ENCODE measurements at places on chromosomes 7 and 10. TPM values are rescaled to one million over a fixed set of nuclear protein-coding genes. Genes with fewer than 3 reads are reported as not detected.
A peak's percentile ranks its signal among the peaks of the same experiment; 100 is the strongest.

CPN1 gene
- not detected for total RNA-seq

NUTM2B gene
- 0.56 TPM for total RNA-seq

DNA sequence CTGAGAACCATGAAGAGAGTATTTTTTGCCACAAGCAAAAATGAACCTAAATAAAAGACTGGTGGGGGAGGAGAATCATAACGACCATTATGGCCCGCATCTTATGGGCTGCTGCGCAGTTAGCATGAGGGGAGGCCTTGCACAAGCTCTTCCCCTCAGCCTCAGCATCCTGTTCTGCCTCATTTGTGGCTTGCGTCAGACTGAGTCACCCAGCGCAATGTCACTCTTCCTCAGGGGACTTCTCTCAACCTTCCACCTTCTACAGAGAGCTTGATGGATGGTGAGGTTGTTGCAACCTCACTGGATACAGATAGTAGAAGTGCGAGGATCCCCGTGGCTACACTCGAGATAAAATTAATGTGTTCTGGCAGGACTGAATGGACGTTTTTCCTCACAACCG is 16.8 kb upstream of the GPR15LG start:
- peaks cover 34% of the 10 kb centered on the region for H3K4me1 ChIP-seq
- DNase-seq = peak; percentile 59
- no peak overlapping the region for H3K4me3 ChIP-seq
- H3K27me3 ChIP-seq = no peaks in the 10 kb centered on the region
- peak overlapping the region; percentile 29 for H3K27ac ChIP-seq

DNA sequence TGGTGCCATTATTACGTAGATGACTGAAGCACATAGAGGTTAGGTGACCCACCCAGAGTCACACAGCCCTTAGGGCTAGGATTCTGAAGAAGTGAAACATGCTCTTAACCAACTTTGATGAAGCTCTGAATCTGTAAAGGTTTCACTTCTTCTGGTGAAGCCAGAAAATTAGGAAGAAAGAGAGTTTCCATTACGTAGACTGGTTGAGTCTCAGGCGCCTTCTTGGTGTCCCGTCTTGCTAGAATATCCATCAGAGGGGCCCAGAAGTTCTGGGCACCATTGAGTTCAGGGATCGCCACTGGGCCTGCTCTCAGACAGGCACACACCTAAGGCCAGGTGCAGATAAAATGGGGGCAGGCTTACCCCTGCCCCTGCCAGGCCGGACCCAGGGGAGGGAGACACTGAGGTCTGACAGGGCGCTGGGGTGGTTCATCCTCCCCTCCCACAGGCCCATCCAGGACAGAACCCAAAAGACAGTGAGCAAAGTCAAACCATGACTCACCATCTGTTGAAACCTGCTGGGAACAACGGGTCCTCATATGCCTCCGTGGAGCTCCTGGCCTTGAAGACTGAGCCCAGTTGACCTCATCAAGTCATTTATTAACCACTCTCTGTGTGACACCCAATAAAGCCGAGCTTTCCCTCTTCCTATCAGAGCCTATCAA is 33.2 kb downstream of the DRGX start:
- no peaks in the 10 kb centered on the region for H3K36me3 ChIP-seq
- H3K27me3 ChIP-seq = peaks cover 5% of the 10 kb centered on the region
- no peak overlapping the region for H3K27ac ChIP-seq
- no peak for DNase-seq

LHPP gene
- total RNA-seq = 12.3 TPM

FAM25G gene
- total RNA-seq = not detected

ABLIM1 gene
- 128 TPM for total RNA-seq

GRCh38 chr10:102284531-102284930 is 39.2 kb downstream of the GBF1 start:
- peak overlapping the region; percentile 93 for H3K27ac ChIP-seq
- peaks cover 24% of the 10 kb centered on the region for H3K36me3 ChIP-seq
- H3K27me3 ChIP-seq = no peaks in the 10 kb centered on the region
- peak overlapping the region; percentile 46 for H3K4me3 ChIP-seq
- peaks cover 89% of the 10 kb centered on the region for H3K4me1 ChIP-seq

DNA sequence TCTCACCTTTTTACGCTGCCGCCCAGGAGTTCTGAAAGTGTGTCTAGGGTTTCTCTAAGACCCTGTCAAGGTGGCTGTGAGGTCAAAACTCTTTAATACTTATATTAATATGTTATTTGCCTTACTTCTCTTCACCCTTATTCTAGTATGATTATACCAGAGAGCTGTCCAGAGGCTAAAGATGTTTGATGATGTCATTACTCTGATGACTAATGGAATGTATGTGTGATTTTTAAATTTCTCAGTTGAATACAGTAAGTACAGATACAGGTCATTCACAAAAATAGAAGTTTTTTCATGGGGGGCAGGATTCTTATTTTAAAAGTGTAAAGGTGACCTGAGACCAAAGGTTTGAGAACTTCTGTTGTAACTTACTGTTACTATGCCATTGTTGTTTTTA is 150.6 kb upstream of the FOXP2 start:
- H3K4me3 ChIP-seq = no peak overlapping the region
- H3K27me3 ChIP-seq = no peaks in the 10 kb centered on the region
- no peak overlapping the region for H3K27ac ChIP-seq
- no peak for DNase-seq

DNA sequence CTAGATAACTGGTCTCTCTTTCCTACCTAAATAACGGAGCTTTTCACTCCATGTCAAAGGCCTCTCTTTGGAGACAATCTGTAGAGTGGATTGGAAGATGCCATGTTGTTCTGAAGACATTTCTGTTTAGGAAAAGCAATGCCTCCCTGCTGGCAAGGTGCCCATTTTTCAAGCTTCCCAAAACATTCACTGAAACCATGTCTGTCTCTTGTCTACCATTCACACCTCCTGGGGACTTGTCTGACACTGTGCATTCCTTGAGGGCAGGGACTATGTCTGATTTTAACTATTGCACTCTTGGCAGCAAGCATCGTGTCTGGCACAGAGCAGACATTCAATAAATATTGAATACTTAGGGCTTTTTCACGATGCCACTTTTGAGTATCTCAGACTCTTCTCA is 528.9 kb upstream of the NRP1 start:
- H3K36me3 ChIP-seq = no peaks in the 10 kb centered on the region
- DNase-seq = no peak
- peaks cover 2% of the 10 kb centered on the region for H3K4me1 ChIP-seq
- peaks cover 11% of the 10 kb centered on the region for H3K27me3 ChIP-seq
- no peak overlapping the region for H3K27ac ChIP-seq

GRCh38 chr10:54133203-54133602 is 667.8 kb downstream of the PCDH15 start:
- H3K36me3 ChIP-seq = no peaks in the 10 kb centered on the region
- no peak for DNase-seq
- H3K4me1 ChIP-seq = no peaks in the 10 kb centered on the region

DNA sequence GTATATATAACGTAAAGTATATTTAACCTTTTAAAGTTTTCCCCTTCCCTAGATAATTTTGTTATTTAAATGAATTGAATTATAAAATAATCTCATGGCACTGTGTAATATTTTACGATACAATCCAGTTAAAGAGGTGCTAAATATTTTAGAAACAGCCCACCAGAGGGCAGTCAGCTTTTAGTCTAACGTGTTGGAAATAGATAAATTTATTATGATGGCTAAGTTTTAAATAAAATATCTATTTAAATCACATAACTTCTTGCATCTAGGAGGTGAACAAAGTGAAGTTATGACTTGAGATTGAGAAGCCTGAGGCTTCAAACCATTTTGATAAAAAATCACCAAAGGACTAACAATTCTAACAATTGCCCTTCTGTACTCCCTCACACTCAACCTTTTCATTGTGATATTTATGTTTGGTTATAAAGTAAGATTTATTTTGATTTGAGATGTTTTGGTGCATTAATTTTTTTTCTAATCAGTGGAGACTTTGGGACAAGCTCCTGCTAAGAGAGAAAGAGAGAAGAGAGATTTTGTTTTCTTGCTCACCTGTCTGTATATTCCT is 171.5 kb upstream of the SP4 start:
- no peaks in the 10 kb centered on the region for H3K36me3 ChIP-seq
- H3K27ac ChIP-seq = no peak overlapping the region
- H3K4me3 ChIP-seq = no peak overlapping the region
- DNase-seq = no peak
- peaks cover 1% of the 10 kb centered on the region for H3K4me1 ChIP-seq
- H3K27me3 ChIP-seq = peaks cover 32% of the 10 kb centered on the region

LRRC4 gene
- 0.74 TPM for total RNA-seq

KCNMA1 gene
- not detected for total RNA-seq

DNA sequence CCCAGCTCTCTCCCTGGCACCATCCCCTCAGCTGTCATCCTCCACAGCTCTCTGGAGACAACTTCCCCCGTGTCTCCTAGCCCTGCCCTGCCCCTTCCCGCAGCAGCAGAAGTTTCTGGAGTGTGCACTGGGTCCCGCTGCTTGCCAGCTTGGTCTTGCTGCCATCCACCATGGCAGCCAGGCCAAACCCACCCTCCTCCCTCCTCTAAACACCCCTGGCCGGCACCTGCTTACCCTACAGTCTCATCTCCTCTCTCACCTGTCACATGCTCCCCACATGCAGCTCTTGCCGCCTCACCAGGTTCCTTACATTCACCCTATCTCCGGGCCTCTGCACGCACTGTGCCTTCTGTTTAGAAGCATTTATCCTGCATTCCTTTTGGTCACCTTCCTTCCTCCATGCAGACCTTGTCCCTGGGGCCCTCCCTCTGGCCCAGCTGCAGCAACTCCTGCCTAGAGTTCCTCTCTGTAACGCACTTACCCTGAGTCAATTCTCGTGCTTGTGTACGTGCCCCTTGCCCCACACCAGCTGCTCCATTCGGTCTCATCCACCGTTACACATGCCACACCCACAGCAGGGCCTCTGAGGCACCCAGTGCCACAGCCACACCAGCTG is 93.9 kb upstream of the RET start:
- DNase-seq = peak; percentile 6
- no peak overlapping the region for H3K4me3 ChIP-seq
- H3K27ac ChIP-seq = no peak overlapping the region
- no peaks in the 10 kb centered on the region for H3K27me3 ChIP-seq
- no peaks in the 10 kb centered on the region for H3K36me3 ChIP-seq

DNA sequence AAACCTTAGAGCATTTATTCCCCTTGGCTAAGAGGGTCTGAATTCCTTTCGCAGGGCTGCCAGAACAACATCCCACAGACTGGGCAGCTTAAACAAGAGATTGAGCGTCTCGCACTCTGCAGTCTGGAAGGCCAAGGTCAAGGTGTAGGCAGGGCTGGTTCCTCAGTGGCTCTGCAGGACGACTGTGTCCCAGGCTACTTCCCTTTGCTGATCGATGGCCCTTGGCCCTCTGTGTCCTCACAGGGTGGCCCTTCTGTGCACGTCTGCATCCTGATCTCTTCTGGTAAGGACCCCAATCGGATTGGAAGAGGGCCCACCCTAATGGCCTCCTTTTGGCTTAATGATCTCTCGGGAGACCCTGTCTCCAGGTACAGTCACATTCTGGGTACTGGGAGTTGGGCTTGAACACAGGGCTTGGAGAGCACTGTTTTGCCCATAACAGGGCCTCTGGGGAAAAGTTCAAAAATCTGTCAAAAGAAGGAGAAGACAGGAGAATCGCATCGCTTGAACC is 35.1 kb upstream of the DNAJB6 start:
- peak overlapping the region; percentile 93 for H3K27ac ChIP-seq
- no peak for DNase-seq
- H3K4me1 ChIP-seq = peaks cover 44% of the 10 kb centered on the region
- no peaks in the 10 kb centered on the region for H3K36me3 ChIP-seq
- H3K27me3 ChIP-seq = no peaks in the 10 kb centered on the region

NPC1L1 gene
- 0.07 TPM for total RNA-seq

DNA sequence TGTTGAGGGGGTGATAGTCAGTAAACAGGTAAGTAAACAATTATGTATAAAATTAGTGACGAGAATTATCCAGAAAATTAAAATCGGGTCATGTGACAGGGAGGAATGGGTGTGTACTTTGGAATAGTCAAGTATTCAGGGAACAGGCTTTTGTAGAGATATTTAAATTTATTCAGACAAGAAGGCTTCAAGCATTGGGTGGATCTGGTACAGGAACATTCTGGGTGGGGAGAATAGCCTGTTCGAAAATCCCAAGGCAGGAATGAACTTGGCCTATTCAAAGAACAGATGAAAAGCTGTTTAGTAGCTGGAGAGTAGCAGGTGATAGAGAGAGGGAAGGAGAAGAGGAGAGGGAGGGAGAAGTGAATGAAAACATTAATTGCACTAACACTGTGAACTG is 448.9 kb upstream of the FZD8 start:
- H3K4me3 ChIP-seq = no peak overlapping the region
- no peaks in the 10 kb centered on the region for H3K36me3 ChIP-seq
- H3K27me3 ChIP-seq = no peaks in the 10 kb centered on the region
- no peaks in the 10 kb centered on the region for H3K4me1 ChIP-seq

- DNase-seq = no peak
- H3K4me1 ChIP-seq = peaks cover 7% of the 10 kb centered on the region
- H3K4me3 ChIP-seq = no peak overlapping the region
- H3K36me3 ChIP-seq = no peaks in the 10 kb centered on the region
Measured at GRCh38 chr10:95289003-95289920, 1.5 kb downstream of the PDLIM1 start.

DNA sequence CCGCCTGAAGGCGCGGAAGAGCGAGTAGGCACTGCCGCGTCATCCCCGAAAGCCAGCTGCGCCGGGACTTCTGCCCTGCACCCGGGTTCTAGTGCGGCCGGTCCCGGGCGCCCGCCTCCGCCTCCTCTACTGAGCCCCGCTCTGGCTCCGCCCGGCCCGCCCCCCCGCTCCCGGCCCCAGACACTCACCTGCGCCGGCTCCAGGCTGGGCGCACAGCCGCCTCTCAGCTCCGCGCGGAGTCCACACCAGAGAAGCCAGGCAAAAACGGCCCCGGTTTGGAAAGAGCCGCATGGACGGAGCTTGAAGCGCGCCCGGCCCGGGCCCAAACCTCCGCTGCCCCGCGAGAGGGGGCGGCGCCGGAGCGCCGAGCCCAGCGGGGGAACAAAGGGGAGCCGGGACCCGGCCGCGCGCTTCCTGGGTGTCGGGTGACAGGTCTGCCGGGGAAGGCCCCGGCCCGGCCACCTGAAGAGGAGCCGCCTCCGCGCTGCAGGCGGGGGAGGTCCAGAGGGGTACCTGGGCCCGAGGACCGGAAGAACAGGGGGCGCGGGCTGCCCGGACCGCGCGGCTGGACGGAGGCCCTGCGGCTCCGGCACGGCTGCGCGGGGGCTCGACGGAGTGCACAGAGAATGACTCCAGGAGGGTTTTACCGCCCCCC is 168.2 kb downstream of the NRF1 start:
- no peak overlapping the region for H3K27ac ChIP-seq
- H3K4me3 ChIP-seq = peak overlapping the region; percentile 48
- peaks cover 26% of the 10 kb centered on the region for H3K4me1 ChIP-seq
- peaks cover 51% of the 10 kb centered on the region for H3K27me3 ChIP-seq
- peak; percentile 49 for DNase-seq

THNSL1 gene
- 6.2 TPM for total RNA-seq

HTR7 gene
- not detected for total RNA-seq

DNA sequence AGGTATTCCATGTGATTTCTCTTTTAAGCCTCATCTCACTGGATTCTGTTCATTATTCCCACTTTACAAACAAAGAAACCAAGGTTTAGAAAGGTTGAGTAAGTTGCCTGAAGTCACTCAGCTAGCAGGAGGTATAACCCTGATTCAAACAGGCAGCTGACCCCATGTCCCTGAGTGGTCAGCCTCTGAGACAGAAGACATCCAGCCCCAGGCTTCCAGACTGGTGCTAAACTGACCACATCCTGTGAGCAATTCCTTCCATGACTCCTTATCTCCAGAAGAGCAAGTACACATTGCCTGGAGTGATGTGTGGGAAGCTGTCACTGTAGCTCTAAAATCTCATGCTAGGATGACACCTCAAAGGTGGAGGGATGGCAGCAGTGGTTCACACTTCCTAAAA is 3.7 kb downstream of the PLPP4 start:
- H3K27me3 ChIP-seq = peaks cover 18% of the 10 kb centered on the region
- no peaks in the 10 kb centered on the region for H3K4me1 ChIP-seq
- no peak overlapping the region for H3K27ac ChIP-seq

Data from activated CD4-positive, alpha-beta memory T cell treated with anti-CD3 and anti-CD28 coated beads for 36 hours (primary cell).